Cardiac muscle cell (in vitro differentiated cells and primary cell): ENCODE measurements at places on chromosomes 6 and 20.

DNA sequence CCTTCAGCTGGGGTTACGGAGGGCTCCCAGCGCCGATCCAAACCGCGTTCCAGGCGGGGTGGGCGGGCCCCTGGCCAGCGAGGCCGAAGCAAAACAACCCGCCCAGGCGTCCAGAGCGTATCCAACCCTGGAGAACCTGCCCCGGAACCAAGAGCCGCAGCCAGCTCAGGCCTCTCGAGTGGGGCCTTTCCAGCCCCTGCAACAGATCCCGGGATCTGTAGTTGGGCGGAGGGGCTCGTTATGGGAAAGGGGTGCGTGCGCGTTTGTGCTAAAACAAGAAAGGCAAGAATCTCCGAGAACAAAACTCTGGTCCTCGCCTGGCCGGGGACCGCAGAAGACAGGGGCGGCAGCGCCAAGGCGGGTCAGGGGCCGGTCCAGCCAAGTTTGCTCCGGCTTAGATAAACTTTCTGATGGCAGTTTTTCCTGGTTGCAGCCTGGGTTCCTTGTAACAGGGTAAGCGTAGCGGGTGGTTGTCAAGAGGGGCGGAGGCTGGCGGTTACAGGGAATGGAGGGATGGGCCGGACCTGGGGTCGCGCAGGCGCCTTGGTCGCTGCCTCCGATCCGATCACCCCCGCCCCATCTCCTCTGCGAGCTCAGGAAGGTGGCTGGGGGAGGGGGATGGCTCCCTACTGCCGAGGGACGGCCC is 448 bp upstream of the RIN2 start:
- H3K4me3 ChIP-seq, result peak overlapping the region; percentile 75
- H3K27ac ChIP-seq, result peak overlapping the region; percentile 95
- peak; percentile 97 for DNase-seq
- peaks cover 40% of the 10 kb centered on the region for H3K4me1 ChIP-seq

GRCh38 chr6:43082806-43083655 is 6.9 kb downstream of the PTK7 start:
- H3K4me1 ChIP-seq, result peaks cover 3% of the 10 kb centered on the region
- peak overlapping the region; percentile 8 for H3K27ac ChIP-seq
- no peak overlapping the region for H3K4me3 ChIP-seq
- DNase-seq, result no peak
- H3K27me3 ChIP-seq, result no peaks in the 10 kb centered on the region

DNA sequence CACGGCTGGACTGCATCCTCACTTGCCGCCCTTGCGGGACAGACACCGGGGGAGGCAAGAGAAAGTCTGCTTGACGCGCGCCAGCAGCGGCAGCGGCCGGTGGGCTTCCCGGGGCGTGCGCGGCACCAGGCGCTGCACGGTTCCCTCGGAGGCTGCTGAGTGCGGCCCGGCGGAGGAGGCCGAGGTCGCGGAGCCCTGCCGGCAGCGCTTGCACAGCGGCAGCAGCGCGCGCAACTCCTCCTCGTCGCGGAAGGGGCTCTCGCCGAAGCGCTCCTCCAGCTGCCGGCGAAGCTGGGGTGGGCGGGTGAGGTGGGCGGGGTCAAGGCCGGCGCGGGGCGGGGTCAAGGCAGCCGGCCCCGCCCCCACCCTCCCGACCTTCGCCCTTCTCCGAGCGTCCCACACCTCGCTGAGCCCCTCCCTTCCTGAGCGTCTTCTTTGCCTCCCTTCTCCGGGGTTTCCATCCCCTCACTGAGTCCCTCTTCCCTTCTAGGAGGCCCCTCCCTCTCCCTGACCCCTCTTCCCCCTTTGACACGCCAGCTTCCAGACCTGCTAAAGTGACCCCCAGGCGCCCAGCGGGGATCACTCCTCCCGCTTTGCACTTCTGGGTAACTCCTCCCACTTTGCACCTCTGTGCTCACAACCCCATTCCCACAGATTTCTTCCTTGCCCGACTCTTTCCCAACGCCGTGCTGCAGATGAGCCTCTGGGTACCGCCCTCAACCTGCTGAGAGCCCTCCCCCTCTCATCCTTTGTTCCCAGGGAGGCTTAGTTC is 8.8 kb downstream of the DUSP15 start:
- peak overlapping the region; percentile 68 for H3K4me3 ChIP-seq
- no peaks in the 10 kb centered on the region for H3K36me3 ChIP-seq
- H3K27ac ChIP-seq, result no peak overlapping the region
- H3K27me3 ChIP-seq, result peaks cover 2% of the 10 kb centered on the region
- DNase-seq, result peak; percentile 71

DNA sequence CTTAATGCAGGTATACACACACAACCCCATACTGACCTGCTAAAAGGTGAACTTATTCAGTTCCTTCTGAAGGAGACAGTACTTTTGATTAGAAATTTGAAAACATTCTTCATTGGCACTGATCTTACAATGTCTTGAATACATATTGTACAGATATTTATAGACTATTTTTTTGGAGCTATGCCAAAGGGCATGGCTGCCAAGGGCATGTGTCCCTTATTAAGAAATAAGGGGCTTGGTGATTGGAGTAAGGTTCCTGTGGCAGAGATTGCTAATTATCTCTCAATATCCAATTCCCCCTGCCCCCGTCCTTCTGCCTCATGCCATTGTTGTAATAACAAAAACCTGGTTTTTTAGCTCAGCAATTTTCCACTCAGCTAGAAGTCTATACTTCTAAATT is 355.9 kb downstream of the FARS2 start:
- H3K27ac ChIP-seq, result no peak overlapping the region
- H3K4me1 ChIP-seq, result no peaks in the 10 kb centered on the region
- no peak overlapping the region for H3K4me3 ChIP-seq
- H3K27me3 ChIP-seq, result no peaks in the 10 kb centered on the region
- no peak for DNase-seq

DNA sequence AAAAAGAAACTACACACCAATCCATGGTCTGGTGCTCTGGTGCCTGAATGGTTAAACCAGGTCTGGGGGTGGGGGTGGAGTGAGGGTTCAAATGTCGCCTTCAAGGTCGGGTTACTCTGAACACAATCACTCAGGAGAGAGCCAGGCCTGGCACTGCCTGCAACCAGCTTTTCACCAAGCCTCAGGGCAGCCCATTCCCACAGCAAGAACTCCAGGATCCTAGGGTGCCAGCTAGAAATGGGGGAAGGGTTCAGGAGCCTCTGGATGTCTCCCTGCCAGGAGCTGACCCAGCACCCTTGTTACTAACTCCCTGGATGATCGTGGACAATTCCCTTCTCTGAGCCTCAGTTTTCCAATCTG is 6.7 kb downstream of the SDC4 start:
- H3K27ac ChIP-seq, result peak overlapping the region; percentile 98
- H3K4me1 ChIP-seq, result peaks cover 85% of the 10 kb centered on the region
- H3K27me3 ChIP-seq, result no peaks in the 10 kb centered on the region
- no peaks in the 10 kb centered on the region for H3K36me3 ChIP-seq
- peak; percentile 45 for DNase-seq
- H3K4me3 ChIP-seq, result peak overlapping the region; percentile 22

DNA sequence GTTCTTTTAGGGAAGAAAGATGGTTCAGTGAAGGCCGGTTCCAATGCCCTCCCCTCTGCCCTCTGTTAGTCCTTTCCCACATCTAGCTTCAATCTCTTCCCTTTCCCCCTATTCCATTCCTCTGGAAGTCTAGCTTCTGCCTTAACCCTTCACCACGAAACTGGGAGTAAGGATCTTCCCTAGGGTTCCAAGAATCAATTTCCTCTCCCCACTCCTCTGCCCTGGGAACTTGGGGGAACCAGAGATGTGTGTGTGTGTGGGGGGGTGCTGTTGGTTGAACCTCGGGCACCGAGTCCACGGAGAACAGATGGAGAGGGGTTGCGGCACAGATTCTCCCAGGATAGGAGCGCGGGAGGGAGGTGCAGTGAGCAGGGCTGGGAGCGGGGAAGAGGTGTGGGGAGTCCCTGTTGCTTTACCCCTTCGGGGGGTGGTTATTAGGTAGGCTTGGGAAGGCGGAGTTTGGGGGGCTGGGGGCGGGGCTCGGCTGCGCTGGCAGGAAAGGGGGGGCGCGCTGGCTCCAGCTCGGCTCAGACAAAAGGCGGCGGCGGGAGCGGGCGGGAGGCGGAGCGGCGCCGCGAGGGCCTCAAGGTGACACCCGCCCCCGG is at the start of gene TMEM151B:
Gene TMEM151B (plus strand): TSS at position 530 of the 605 bp plus-strand sequence. CDS start 293 bp downstream, outside the sequence.
- H3K4me1 ChIP-seq, result peaks cover 3% of the 10 kb centered on the region
- H3K36me3 ChIP-seq, result no peaks in the 10 kb centered on the region
- DNase-seq, result no peak
- H3K4me3 ChIP-seq, result peak within 1 kb of the TSS; percentile 52
- peaks cover 26% of the 10 kb centered on the region for H3K27me3 ChIP-seq

DNA sequence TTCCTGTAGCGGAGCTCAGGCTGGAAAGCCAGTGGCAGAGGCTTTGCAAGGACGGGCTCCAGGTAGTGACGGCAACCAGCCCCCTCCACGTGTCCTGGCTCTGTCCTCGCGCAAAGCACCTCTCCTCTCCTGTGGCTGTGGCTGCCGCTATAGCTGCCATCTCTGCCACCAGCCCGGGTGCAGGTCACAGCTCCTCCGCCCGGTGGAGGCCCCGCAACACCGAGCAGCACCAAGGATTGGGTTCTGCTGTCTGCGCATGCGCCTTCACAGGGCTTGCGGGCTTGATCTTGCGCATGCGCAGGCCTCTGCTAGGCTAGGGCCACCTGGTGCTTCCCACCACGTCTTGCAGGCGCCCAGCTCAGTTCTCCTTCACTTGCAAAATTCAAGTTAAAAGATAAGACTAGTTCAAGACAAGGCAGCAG is 625.4 kb downstream of the QKI start:
- H3K36me3 ChIP-seq, result no peaks in the 10 kb centered on the region
- no peak overlapping the region for H3K4me3 ChIP-seq
- no peak overlapping the region for H3K27ac ChIP-seq
- no peaks in the 10 kb centered on the region for H3K27me3 ChIP-seq
- DNase-seq, result peak; percentile 8

DNA sequence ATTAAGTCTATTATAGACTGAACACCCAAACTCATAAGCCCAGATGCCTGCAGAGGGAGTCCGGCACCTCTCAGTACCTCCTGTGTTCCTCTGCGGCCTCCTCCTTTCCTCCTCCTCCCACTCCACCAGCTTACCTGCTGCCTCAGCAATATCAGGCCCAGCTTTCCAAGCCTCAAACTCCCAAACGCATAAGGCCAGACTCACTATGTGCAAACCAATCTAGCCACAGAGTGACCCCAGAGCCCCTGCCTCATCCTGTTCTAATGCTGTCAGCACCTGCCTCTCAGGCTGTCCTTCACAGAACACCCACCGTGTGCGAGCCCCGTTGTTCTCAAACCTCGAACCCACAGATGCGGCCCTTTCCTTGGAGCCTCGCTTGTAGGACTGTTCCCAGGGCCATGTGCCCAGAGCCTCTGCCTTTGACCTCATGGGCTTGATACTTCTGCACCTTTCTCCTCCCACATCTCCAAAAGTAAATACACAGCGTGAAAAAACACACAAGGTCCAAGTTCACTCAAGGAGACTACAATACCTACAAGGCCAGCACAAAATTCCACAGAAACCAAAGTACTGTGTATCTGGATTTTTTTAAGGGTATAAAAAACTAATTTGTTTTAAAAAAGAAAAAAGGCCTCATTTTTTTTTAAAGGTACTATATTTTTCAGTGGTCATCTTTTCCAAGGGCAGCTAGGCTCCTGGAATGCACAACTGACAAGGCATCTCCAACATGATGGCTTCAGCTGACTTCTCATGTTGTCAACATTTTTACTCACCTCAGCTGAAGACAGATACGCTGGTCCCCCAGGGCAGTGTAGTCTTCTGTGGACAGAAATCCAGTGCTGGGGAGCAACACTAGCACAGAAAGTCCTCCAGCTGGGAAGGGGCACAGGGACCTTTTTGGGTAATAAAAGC is 52.3 kb downstream of the ABHD12 start:
- no peak overlapping the region for H3K4me3 ChIP-seq
- H3K27ac ChIP-seq, result peak overlapping the region; percentile 78
- peaks cover 36% of the 10 kb centered on the region for H3K4me1 ChIP-seq
- no peaks in the 10 kb centered on the region for H3K36me3 ChIP-seq
- H3K27me3 ChIP-seq, result no peaks in the 10 kb centered on the region
- no peak for DNase-seq

DNA sequence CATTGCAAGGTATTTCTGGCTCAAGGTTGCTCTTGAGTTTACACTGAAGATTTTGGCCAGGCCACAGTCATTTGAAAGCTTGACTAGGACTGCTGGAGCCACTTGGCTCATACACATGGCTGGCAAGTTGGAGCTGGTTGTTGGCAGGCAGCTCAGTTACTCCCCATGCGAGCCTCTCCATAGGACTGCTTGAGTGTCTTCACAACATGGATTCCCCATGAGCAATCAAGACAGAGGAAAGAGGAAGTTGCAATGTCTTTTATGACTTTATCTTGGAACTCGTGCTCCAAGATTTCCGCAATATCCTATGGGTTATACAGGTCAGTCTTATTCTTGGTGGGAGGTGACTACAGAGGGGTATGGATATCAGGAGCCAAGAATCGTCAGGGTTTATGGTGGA is 1.4 kb upstream of the MANBAL start:
- DNase-seq, result no peak
- H3K36me3 ChIP-seq, result no peaks in the 10 kb centered on the region
- peaks cover 6% of the 10 kb centered on the region for H3K4me1 ChIP-seq

DNA sequence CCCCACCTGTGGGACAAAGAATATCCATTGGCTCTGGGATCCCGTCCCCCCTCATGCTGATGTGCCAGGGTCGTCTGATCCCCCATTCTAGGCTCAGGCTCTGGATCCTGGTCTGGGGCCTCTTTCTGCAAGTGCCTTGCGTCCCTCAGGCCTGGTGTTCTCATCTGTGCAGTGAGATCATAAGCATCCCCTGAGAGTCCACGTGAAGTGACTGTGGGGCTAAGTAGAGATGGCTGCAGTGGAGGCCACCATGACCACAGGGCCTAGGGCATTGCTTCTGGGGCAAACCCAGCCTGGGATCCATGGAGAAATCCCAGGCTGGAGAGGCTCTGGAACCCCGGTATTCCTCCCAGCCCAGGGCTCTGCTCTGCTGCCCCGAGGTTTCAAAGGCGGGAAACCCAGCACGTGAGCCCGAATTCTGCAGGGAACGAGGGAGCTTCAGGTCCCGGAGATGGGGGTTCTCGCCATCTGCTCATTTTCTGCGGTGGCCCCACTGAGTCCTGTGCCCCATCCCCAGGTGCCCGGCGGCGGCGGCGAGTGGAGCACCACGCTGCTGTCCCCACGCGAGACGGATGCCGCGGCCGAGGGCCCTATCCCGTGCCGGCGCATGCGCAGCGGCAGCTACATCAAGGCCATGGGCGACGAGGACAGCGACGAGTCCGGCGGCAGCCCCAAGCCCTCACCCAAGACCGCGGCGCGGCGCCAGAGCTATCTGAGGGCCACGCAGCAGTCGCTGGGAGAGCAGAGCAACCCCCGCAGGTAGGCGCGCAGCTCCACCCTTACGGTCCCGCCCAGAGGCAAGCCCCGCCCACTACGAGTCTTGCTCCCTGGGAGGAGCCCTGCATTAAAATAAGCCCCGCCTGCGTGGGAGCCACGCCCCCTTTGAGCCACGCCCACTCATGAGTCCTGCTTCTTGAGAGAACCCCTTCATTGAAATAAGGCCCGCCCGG is 105.5 kb upstream of the MYL9 start:
- no peaks in the 10 kb centered on the region for H3K27me3 ChIP-seq
- H3K4me1 ChIP-seq, result no peaks in the 10 kb centered on the region
- no peak overlapping the region for H3K27ac ChIP-seq

DNA sequence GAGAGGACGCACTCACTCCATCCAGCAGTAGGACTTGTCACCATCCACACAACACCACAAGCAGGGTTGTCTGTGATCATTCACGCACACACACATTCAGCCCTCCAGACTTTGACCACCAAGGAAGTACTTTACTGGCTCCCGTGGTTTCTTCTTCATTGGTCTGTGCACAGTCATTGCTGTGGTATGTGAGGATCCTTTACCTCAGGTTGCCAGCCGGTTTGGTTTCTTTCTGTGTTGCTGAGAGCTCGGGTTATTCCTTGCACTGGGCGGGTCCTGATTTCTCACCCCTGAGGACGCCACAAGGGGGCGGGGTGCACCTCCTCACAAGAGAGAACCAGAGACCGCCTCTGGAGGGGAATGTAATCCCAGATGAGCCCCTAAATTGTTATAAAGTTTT is 11.2 kb downstream of the SLC35A1 start:
- no peak overlapping the region for H3K27ac ChIP-seq
- peak; percentile 51 for DNase-seq
- H3K4me3 ChIP-seq, result no peak overlapping the region
- no peaks in the 10 kb centered on the region for H3K27me3 ChIP-seq
- no peaks in the 10 kb centered on the region for H3K4me1 ChIP-seq
